ENCODE measurements at places on chromosomes 3 and 15. TPM values are rescaled to one million over a fixed set of nuclear protein-coding genes. Genes with fewer than 3 reads are reported as not detected.

The HAPLN3 gene
- 0.09 TPM for polyA plus RNA-seq

- H3K27ac ChIP-seq, result peak overlapping the region; percentile 100
- no peaks in the 10 kb centered on the region for H3K27me3 ChIP-seq
- H3K36me3 ChIP-seq, result no peaks in the 10 kb centered on the region
- DNase-seq, result peak; percentile 97
- H3K4me3 ChIP-seq, result no peak overlapping the region
Observed at GRCh38 chr3:195165790-195166189, 105.2 kb downstream of the XXYLT1 start.

GRCh38 chr15:38148471-38148870 lies 104.2 kb upstream of the SPRED1 start:
- H3K27me3 ChIP-seq, result no peaks in the 10 kb centered on the region
- no peaks in the 10 kb centered on the region for H3K4me1 ChIP-seq
- no peaks in the 10 kb centered on the region for H3K36me3 ChIP-seq
- DNase-seq, result no peak

The WDR93 gene
- 0.08 TPM for polyA plus RNA-seq

GRCh38 chr3:33096093-33096868 lies 665 bp downstream of the GLB1 start:
- peak overlapping the region; percentile 98 for H3K27ac ChIP-seq
- peak overlapping the region; percentile 86 for H3K4me3 ChIP-seq
- peaks cover 4% of the 10 kb centered on the region for H3K36me3 ChIP-seq

- H3K4me1 ChIP-seq, result no peaks in the 10 kb centered on the region
- no peak overlapping the region for H3K4me3 ChIP-seq
- DNase-seq, result no peak
- no peak overlapping the region for H3K27ac ChIP-seq
Observed at GRCh38 chr3:55619046-55619808, 132.1 kb upstream of the WNT5A start.

The WDR76 gene
- polyA plus RNA-seq, result 1.1 TPM

DNA sequence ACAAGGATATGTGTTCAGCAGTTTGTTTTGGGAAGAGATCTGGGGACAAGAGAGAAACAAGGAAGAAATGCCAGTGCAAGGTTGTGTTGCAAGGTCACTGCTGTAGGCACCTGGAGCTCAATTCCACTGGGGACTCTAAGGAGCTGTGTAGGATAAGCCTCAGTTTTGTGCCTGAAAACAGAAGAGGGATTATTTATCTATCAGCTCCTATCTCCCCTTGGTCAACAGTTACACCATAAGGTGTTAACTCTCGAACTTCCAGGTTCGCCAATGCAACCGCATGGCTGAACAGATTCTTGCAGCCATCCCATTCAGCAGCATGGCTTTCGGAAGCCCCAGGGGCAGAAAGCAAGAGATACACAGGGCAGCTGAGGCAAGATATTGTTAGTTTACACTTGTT lies 41.6 kb upstream of the CNOT10 start:
- peaks cover 10% of the 10 kb centered on the region for H3K4me1 ChIP-seq
- no peak for DNase-seq
- H3K36me3 ChIP-seq, result no peaks in the 10 kb centered on the region
- H3K4me3 ChIP-seq, result 0 out of 2 replicates have a peak overlapping the region, but pooled peaks have one; percentile 1
- no peak overlapping the region for H3K27ac ChIP-seq
